ENCODE measurements at places on chromosomes 6 and 20.

- DNase-seq, result no peak
Observed at GRCh38 chr20:54043076-54043967, 27.1 kb downstream of the BCAS1 start.

DNA sequence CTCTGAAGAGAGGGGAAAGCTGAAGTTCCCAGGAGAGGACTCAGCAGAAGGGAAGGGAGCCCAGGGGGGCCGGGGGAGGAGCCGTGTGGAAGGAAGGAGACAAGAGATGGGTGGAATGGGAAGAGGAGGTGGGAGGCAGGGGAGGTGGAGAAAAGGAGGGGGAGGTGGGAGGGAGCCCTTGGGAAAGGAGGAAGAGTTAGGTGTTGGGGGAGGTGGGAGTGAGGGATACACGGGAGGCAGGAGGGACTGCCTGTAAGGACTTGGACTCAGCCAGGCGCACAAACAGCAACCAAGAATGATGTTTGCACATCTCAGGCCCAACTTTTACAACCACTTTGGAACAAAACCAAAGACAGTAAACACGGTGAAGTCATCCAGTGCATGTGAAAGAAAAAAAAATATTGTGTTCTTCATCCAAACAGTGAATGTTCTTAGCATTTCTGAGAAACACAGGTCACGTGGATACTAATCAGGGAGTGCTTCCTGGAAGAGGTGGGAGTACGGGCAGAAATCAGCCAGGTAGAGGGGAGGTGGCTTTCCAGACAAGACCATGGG is 17.4 kb upstream of the LSM14B start:
- DNase-seq, result no peak

DNA sequence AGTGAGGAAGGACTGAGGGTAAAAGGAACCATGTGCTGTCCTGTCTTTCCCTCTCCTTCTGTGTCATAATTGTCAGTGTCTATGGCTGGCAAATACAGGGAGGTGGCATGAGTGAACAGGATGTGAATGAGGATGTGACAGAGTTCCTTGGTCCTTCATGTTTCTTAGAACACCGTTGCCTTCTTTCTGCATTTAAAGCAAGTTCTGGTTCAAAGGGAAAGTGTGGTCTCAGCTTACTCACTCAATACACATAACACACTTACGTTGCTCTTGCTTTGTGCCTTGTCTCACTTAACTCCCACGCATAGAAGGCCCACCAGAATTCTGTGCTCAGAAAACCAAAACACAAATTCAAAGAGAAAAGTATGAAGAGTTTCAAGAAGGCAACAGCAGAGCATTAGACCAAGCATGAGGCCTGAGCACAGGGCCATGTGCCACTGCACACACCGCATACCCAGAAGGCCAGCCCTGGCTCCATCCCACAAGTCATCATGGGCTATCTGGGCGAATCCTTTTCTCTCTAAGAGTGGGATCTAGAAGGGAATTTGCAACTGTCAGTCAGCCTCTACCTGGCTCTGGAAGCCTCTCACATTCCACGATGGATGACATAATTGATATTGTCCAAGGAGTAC is 38.9 kb upstream of the SAYSD1 start:
- DNase-seq, result no peak

GRCh38 chr6:149938571-149939355 is 3.1 kb upstream of the ULBP2 start:
- DNase-seq, result peak; percentile 50

DNA sequence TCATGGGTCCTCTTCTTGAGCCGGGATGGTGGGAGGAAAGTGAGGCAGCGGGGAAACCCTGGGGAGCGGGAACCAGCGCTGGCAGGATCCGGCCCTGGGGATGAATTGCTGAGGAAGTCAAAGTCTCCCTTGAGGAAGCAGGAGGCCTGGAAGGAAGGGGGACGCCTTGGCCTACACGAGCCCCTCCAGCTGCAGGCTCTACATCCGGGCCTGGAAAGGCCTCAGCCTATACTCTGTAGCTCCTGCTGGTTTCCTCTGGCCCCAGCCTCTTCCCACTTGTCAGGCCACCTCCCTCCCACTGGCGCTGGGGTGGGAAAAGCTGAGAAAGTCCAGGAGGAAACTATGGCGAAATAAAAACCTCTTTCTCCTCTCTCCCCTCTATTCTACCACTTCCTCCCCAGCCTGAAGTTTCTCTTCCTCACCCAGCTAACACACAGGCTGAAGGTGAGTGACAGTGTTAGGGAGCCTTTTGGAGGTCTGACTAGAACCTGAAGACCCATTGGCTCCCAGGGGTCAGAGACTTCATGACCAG is 14.9 kb downstream of the TREML2 start:
- no peak for DNase-seq

DNA sequence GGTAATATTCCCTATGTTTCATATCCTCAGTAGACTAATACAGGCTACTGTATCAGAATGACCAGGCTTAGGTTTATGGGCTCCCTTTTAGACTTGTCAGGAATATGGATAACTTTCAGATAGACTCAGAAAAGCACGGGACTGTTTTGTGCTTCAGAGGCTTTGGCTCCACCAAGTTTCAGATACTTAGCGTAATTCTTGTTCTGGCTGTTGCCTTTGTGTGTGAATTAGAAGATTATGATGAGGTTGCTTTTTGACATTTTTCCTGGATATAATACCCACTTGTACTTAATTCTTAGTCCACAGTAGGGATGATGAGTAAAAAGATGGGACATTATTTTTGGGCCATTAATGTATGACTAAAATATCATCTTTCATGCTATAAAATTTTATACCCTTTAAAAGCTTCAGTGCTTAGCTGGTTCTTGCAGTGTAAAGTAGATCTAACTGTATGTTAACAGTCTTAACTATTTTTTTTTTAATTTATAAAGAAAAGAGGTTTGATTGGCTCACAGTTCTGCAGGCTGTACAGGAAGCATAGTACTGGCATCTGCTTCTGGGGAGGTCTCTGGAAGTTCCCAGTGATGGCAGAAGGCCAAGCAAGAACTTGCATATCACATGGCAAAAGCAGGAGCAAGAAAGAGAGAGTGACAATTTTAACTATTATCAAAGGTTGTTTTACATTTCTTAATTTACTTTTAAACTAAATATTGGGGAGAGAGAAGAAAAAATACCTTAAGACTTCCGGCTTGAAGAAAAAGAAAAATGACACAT is 120.7 kb downstream of the ZFAND3 start:
- no peak for DNase-seq

- no peak for DNase-seq
Observed at GRCh38 chr20:17317341-17317740, 90.5 kb downstream of the PCSK2 start.

DNA sequence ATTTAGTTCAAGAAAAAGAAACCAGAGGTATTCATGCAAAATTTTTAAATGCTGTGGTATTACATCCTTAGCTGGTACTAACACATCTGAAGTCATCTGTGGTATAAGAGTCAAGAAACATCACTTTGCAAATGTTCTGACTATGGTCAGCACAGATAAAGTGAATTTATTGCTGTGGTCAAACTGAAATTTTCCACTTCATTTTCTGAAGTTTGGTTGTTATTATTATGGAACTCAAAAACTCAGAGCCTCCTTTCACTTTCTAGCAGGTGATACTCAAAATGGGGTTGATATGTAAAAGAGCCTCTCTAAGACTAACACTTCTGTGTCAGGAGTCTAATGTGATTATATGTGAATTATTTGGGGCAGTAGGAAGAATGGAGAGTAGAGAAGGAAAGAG is 257.8 kb downstream of the RNGTT start:
- DNase-seq, result peak; percentile 0

DNA sequence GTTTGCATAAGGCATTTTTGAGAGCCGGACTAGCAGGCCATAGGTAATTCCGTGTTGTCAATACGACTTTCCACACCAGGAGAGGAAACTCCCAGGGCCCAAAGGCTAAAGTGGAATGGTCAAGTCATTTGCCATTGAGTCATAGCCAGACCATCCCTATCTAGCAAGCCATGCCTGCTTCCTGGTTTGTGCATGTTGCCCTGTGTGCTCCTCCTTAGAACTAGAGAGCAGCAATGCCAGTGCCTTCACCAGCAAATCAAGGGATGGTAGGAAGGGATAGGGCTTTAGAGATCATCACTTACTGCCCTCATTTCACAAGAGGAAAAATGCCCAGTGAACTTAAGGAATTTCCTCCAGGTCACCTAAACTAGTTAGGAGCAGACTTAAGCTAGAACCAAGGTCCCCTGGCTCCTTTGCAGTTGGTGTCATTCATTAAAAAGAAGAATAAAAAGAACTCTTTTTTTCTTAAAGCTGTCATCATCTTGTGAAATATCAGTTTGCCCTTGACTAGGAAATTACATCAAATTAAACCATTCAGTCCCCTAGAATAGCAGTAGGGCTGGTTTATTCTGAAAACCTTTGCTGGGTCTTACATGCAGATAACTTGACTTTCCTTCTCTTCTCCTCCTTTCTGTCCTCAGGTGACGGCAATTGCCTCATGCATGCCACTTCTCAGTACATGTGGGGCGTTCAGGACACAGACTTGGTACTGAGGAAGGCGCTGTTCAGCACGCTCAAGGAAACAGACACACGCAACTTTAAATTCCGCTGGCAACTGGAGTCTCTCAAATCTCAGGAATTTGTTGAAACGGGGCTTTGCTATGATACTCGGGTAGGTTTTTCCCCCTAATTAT is 7.4 kb downstream of the TNFAIP3 start:
- DNase-seq, result no peak

- no peak for DNase-seq
Observed at GRCh38 chr6:135115834-135116233, 61.2 kb upstream of the HBS1L start.

- no peak for DNase-seq
Observed at GRCh38 chr20:4441871-4442270, 279.8 kb upstream of the PRND start.

- no peak for DNase-seq
Observed at GRCh38 chr6:140462453-140463311, 1088.2 kb upstream of the CITED2 start.

DNA sequence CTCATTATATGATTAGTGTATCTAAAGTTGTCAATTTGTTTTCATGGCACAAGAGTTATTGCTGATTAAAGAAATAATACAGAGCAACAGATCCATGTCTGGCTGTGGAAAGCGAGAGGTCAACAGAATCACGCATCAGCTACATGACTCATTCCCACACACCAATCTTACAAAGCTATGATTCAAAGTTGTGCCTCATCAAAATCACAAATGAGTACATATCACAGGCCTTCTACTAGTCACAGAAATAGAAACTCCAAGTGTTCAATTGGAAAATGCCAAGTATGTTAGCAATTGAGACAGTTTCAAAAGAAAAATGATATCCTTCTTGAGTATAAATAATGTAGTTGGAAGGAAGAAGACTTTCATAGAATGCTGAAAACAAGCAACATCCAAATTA is 57.8 kb upstream of the NKAIN2 start:
- DNase-seq, result no peak

DNA sequence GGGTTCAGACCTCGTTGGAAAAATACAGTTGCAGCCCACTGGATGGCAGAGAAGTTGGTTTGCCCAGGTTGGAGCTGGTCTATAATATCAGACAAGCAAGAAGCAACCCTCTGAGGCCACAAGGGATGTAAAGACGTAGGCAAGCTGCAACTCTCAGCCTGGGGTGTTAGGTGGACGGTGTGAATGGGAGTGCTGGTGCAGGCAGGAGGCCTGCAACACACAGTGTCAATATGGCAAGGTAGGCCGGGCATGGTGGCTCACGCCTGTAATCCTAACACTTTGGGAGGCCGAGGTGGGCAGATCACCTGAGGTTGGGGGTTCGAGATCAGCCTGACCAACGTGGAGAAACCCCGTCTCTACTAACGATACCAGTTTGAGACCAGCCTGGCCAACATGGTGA is 10.5 kb downstream of the VPS16 start:
- DNase-seq, result no peak

- no peak for DNase-seq
Observed at GRCh38 chr6:111970426-111970825, 83.5 kb upstream of the CCN6 start.

DNA sequence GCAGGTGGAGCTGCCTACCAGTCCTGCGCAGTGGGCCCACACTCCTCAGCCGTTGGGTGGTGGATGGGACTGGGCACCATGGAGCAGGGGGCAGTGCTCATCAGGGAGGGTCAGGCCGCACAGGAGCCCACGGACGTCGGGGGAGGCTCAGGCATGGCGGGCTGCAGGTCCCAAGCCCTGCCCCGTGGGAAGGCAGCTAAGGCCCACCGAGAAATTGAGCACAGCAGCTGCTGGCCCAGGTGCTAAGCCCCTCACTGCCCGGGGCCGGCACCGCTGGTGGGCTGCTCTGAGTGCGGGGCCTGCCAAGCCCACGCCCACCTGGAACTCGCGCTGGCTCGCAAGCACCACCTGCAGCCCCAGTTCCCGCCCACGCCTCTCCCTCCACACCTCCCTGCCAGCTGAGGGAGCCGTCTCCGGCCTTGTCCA is 30.2 kb upstream of the ID4 start:
- DNase-seq, result no peak

- DNase-seq, result no peak
Observed at GRCh38 chr6:85191656-85192055, 258.2 kb upstream of the NT5E start.

DNA sequence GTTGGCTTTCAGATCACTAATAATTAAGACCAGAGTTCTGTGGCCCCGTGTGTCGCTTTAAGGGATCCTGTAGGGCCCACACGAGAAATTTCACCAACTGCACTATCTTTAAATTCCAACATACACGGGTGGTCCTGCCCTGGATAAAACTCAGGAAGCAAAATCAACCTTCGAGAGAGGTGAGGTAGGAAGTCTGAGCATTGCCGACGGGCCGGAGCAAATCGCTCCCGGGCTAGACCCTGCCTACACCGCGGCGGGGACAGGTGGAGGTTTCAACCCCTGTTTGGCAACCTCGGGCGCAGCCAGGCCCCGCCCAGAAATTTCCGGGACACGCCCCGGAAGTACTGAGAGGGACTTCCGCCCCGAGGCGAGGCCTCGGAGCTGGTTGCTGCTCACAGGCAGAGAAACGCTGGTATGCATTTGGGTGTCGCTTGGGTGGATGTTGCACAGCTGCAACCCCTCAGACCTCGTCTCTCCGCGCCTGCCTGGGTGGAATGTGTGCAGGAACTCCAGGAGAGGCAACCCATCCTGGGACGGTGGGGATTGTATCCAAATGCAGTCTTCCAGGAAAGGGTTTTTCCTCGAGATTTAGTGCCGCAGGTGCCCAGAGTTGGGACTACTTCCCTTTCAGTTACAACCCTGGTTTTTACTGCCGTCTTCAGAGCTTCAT is 19.9 kb downstream of the ZKSCAN8 start:
- peak; percentile 65 for DNase-seq

DNA sequence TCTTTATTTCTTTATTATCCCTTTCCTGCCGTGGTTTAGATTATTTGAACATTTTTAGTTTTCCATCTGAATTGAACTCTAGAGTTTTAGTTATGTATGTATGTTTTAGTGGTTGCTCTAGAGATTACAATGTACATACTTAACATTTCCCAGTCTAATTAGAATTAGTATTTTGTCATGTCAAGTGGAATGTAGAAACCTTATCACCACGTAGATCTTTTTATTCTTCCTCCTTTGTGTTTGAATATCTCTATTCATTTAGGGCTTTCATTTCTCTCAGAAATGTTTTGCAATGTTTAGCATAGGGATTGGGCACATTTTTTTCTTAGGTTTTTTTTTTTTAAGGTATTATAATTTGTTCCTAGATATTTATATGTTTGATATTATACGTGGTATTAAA is 73.1 kb upstream of the EZR start:
- DNase-seq, result no peak
